ENCODE measurements at places on chromosomes 16 and 17. TPM values are rescaled to one million over a fixed set of nuclear protein-coding genes. Genes with fewer than 3 reads are reported as not detected.

Gene EPN3
- 0.18 TPM for total RNA-seq

Gene KRTAP9-4
- total RNA-seq: not detected

Gene AGRP
- not detected for total RNA-seq

Gene RTN4RL1
- total RNA-seq: 1.8 TPM

Gene CCL8
- 0.44 TPM for total RNA-seq

Gene TBC1D24
- 17.3 TPM for total RNA-seq

Data from muscle of leg (tissue), 16 donors.